ENCODE measurements at places on chromosomes 6 and 20.

DNA sequence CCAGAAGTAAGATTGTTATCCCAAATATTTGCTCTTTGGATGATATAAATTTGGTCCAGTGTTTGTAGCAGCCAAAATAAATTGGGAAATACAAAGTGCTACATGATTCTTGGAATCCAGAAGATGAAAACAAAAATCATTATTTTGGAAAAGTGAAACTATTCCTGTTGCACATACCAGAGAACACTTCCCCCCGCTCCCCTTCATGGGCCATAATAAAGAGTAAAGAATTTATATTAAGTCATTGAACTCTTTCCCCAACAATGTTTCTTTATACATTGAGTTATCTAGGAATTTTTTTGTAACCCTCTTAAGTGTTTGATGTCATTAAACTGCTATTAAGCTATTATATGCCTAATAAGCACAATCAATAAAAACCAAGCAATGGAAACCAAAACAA lies 490.4 kb upstream of the HS3ST5 start:
- no peak for DNase-seq

DNA sequence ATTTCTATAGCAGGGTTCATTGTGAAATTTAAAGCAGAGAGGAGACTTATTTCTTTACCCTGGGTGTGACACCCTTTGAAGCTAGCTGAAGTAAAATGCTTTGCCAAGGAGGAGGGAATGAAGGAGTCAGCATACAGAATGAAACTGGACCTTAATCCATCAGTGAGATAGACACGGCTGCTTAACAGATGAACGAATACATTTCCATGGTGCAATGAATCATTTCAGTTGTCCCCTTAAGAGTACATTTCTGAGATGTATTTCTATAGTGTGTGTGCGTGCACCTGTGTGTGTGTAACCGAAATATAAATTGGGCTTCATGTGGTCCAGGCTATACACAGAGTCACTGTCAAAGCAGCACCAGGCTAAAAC lies 73.8 kb upstream of the CD93 start:
- DNase-seq, result no peak

DNA sequence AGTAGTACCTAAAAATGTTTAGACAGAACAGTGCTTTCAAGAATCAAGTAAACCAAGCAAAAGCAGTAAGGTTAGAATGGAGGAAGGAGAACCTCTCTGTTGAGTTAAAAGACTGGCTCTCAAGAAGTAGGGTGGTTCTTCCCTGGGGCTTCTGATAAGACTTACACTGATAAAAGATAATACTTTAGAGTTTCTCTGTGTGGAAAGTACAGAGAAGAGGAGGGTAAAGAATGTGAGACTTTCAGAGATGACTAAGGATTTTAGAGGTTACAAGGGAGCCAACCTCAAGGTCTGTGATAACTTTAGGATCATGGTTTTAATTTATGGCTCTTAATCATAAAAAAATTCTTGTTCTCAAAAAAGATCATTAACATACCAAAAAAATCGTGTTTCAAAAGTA lies 30.9 kb upstream of the ALDH8A1 start:
- no peak for DNase-seq

- no peak for DNase-seq
These were observed 259.2 kb downstream of the ADGB start for GRCh38 chr6:146857980-146858347.

- no peak for DNase-seq
These were observed 290.5 kb upstream of the MANEA start for GRCh38 chr6:95286874-95287273.

- no peak for DNase-seq
These were observed 146.6 kb upstream of the GLP1R start for GRCh38 chr6:38901802-38902522.

GRCh38 chr6:22647719-22648118 lies 78.4 kb downstream of the HDGFL1 start:
- DNase-seq, result no peak

DNA sequence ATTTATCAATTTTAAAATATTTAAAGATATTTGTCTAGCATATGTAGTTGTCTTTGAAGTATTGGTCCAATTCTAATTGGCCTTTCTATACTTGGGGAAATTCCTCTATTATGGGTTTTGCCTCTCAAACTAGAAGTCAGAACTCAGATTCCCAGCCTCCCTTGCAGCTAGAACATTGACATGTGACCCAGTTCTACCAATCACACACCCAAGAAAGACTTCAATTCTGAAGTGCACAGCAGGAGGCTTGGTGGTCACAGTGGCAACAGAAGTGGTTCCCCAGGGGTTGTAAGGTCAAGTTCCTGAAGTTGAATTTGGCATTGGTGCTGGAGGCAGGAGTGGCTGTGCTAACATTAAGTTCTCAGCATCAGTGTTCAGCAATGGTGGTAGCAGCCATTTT lies 14.8 kb upstream of the FKBP5 start:
- no peak for DNase-seq

DNA sequence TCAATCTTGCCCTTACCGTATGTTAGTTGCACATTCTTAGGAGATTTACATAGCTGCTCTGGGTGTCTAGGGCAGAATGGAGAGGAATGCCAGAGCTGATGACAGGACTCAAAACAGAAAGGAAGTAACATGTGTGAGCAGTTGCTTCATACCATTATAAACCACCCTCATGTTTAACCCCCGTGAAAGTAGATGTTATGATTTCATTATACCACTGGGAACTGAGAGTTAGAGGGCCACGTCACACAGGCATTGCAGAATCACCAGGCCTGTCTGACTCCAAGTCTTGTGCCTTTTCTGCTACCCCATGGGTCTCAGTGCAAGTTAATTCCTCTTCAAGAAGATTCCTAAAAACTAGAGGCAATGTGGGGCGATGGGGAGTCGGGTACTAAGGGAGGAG lies 23.5 kb upstream of the SIM1 start:
- DNase-seq, result no peak

- DNase-seq, result no peak
These were observed 64.3 kb downstream of the TTI1 start for GRCh38 chr20:37968841-37969401.

- no peak for DNase-seq
These were observed 280.5 kb downstream of the SYNE1 start for GRCh38 chr6:152356662-152357061.

GRCh38 chr20:34292496-34292895 lies 10.7 kb downstream of the AHCY start:
- no peak for DNase-seq

DNA sequence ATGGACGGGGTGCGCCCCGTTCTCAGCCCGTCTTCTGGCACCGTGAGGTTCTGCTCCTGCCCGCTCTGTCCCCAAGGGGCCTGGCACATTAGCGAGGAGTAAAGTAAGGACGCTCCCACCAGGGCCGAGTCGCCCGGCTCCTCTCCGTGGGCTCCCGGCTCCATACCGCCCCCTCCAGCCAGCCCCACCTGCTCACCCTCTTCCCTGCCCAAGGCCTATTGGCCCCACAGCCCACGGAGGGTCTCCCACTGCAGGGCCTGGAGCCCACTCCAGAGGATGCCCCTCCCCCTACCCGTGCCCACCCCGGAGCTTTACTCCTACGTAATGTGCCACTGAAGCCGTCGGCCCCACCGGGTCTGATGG lies 47.5 kb upstream of the CHRNA4 start:
- DNase-seq, result no peak

GRCh38 chr6:139903411-139904157 lies 529.1 kb upstream of the CITED2 start:
- DNase-seq, result no peak

GRCh38 chr6:20182069-20182468 lies 30.2 kb downstream of the MBOAT1 start:
- DNase-seq, result no peak

DNA sequence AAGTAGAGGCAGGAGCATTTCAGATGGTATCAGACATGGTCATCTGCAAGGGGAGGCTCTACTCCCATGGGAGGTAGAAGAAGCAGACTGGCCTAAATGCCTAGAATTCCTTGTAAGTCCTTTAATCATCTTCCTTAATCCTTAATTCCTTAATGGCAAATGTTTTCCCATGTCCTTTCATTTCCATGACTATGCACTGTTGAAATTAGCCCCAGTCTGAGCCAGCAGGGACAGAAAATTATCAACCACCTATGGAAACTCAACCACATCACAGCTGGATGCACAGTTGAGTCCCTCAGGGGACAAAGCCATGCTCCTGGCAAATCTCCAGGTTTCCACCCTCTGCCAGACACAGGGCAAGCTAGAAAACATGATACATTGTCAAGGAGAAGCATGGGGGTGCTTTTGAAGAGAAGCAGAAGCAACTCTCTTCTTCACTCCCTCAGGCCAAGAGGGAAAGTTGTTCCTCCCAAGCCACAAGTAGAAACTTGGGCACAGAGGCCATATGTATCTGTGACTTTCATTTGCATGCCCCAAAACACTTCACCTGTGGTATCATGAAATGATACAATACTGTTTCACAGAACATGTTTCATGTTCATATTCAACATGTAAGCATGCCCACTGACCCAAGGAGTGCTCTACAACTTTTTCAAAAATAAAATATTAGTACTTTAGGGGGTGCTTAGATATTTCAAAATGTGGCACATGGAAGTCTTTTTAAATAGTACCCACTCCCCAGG lies 683.6 kb downstream of the KIF16B start:
- no peak for DNase-seq

DNA sequence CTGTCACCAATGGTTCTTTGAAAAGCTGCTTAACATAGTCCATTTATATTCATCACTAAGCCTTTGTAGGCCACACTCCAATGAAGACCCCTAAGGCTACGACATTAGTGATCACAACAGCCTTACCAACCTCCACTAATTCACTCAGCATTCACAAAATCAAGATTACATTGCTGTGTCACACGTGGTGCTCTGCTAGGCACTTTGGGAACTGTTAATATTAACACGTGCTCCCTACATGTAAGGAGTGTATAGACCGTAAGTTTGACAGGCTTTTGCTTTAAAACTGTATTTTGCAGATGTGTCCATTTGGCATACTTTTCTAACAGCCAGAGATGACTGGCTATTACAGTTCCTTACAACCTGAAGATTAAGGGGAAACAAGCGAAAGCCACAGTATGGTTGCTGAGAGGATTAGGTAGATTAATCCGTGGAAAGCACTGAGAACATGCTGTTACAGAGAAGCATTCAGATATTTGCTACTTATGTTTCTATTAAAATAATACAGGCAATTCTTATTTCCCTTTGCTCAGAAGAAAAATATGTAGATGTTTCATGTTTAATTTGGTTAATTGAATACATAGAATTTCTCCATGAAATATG lies 69.7 kb downstream of the SAMD3 start:
- DNase-seq, result no peak

- DNase-seq, result no peak
These were observed 227.0 kb upstream of the ECI2 start for GRCh38 chr6:4362326-4362725.

GRCh38 chr6:124924333-124924759 lies 37.9 kb upstream of the RNF217 start:
- DNase-seq, result no peak

GRCh38 chr6:109236115-109237076 lies 141.1 kb downstream of the CEP57L1 start:
- DNase-seq, result peak; percentile 9

GRCh38 chr6:54058236-54058635 lies 53.0 kb upstream of the MLIP start:
- DNase-seq, result no peak

- no peak for DNase-seq
These were observed 383.8 kb downstream of the TFAP2A start for GRCh38 chr6:10030942-10031537.

DNA sequence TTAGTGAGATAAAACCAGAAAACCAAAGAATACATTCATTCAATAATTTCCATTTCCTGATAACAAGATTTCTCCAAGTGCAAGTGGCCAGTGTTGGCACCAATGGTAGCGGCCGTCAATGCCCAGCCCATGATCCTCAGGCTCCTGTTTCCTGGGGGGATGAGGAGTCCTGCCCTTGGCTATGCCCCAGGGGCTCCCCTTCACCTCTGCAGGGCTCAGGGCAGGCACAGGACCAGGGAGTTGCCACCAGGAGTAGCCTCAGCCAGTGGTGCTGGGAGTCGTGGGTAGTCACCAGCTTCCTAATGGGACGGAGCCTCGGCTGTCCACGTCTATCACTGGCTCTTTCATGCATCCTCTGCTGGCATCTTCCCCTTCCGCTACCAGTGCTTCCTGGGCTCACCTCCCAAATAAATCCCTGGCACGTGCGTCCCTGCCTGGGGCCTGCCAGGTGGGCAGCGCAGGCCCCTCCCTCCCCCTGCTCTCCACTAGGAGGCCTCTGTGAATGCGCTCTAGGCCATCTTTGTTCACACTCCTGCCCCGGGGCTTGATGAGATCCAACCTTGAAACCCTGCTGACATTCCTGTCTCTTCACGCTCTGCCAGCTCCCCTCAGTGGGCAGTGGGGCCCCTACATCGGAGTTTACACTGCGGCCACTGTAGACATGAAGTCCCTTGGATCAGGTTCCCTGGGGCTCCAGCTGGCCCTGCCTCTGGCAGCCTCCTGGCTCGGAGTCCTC lies 215.7 kb downstream of the SYNDIG1 start:
- no peak for DNase-seq

DNA sequence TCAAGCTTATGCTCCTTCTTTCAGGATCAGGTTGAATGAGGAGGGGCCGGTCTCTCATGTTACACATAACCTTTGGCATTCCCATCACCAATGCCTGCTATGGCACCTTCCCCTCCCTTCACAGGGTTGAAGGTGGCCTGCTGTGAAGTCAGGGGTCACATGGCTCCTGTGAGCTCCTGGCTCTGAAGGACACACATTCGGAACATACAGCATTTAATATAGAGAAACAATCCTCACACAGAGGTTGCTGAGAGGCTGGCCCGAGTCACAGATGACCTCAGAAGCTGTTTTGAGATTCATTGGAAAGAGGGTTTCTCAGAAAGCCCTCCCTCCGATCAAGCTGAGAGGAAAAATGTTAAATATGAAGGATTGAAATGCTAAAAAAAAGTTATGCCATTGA lies 82.1 kb downstream of the PSMG4 start:
- no peak for DNase-seq

- no peak for DNase-seq
These were observed 138.1 kb downstream of the RFPL4B start for GRCh38 chr6:112485120-112485826.

DNA sequence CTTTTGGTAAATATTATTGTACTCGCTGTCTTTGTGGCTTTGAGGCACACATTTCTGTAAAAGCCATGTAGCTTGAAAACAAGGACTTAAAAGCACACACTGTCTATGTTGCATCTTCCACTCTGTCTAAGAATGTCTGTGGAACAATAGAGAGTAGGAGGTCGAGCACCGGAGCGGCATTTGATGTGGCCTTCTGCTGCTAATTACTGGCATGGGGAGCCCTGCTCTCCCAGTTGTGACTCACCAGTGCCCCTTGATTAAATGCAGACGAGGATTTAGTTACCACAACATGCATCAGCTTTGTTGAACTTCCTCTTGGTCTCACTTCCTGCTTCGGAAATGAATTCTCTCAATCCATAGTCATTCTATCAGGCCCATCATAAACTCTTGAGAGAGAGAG lies 680.7 kb upstream of the SLC35B3 start:
- DNase-seq, result no peak

DNA sequence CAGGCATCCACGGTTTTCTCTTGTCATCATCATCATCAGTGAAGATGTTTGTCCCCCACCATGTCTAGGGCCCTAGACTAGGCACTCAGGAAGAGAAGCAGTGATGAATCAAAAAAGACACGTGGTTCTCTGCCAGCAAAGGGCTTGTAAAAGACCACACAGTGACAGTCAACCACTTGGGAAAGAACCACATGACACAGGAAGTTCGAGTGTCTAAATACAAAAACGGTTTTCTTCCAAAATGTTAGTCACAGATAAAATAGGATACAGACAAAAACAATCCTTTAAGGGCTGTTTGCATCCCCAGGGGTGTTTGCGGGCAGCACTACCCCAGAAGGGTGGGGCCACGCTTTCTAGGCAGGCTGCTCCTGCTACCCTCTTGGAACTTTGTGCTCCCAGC lies 356.8 kb upstream of the AGPAT4 start:
- no peak for DNase-seq
